ENCODE measurements at places on chromosomes 7 and 10.

DNA sequence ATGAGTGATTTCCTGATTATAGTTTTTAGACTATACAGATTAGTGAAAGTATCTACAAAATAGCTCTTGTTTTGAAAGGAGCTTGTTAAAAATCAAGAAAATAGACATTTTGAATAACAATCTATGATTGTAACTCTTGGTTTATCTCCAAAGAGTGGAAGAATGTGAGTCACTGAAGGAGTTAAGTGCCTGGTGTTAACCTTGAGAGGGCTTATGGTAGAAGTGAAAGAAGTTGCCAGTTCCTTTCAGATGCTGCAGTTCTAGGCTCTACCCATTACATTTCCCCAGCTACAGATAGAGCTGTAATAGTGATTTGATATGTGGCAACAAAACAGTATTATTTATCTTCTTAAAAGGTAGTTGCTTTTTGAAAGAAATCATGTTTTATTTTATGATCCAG, 12.7 kb downstream of the NRBF2 start:
- no peak for DNase-seq

DNA sequence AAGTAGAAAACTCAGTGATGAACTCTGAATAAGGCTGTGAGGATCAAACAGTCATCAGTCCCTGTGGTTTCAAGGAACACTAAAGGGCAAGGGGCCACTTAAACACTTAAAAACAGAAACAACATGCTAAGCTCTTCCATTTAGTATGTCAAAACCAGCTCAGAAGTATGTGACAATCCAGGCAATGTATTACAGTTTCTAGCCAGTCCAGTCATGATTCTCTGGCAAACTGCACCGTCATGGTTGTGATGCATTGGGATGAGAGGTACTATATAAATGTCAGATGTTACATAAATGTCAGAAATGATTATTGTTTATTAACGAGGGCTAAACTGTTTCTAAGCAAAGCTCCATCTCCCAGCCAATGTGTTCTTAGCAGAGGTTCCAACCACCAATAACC, 4.7 kb upstream of the CREB5 start:
- DNase-seq: peak; percentile 24

GRCh38 chr10:29132551-29133111, 156.2 kb upstream of the LYZL1 start:
- no peak for DNase-seq

DNA sequence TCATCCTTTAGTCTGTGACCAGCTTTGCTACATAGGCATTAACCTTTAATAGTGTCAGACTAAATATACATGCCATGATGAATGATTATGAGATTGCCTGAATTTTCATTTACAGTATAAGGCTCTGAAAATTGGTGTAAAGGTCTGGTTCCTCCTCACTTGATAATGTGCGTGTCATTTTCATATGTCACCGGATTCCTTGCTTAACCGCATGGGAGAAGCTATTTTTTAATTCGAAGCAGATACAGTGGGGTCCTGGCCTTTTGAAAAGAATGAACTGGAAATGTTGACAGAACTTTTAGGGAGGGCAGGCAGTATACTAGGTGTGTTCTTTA, 192.4 kb upstream of the SH2B2 start:
- peak; percentile 45 for DNase-seq

GRCh38 chr7:30188811-30189210, 54.0 kb downstream of the MTURN start:
- DNase-seq: no peak

- no peak for DNase-seq
These were observed 437.7 kb downstream of the RPS24 start for GRCh38 chr10:78471326-78471722.

- DNase-seq: no peak
These were observed 262.2 kb upstream of the AOAH start for GRCh38 chr7:36986511-36986933.

GRCh38 chr7:132516042-132516840, 60.0 kb downstream of the PLXNA4 start:
- no peak for DNase-seq

GRCh38 chr7:151884312-151885201, 7.6 kb upstream of the PRKAG2 start:
- no peak for DNase-seq

- no peak for DNase-seq
These were observed 54.1 kb downstream of the ABLIM1 start for GRCh38 chr10:114603948-114604347.

DNA sequence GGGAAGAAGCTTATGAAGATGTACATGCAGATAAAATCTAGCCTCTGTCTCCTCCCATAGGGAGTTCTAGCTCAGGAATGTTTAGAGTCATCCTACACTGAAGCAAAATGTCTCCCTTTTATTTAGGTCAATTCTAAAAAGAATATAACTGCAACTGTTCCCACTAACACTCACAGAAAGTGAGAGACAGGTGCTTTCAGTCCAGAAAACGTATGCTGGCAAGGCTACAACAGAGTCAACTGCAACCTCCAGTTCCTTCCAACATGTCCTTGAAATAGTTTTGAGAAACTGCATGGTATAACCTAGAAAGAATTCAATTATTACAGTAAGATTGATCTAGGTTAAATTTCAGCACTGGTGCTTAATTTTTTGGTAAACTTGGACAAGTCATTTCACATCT, 46.8 kb upstream of the KCND2 start:
- DNase-seq: no peak

DNA sequence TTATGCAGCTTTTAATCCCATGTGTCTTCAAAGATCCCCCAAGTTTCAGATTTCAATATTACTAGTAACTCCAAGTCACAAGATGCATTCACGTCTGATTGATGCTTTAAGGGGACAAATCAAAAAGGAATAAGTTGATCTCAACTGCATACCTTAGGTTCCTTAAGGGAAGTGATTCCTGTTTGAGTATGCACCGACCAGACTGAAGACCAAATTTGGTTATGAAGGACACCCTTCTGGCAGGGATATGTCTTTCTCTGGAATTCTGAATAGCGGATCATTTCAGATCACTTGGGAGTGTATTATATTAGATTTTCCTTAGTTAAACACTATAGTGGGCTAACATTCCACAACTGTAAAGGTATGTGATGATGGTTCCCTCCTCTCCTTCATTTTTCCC, 4.3 kb downstream of the KIF5B start:
- DNase-seq: no peak

- no peak for DNase-seq
These were observed 34.9 kb downstream of the VWA2 start for GRCh38 chr10:114273910-114274309.

- no peak for DNase-seq
These were observed 8.9 kb downstream of the ANXA11 start for GRCh38 chr10:80196270-80196949.

DNA sequence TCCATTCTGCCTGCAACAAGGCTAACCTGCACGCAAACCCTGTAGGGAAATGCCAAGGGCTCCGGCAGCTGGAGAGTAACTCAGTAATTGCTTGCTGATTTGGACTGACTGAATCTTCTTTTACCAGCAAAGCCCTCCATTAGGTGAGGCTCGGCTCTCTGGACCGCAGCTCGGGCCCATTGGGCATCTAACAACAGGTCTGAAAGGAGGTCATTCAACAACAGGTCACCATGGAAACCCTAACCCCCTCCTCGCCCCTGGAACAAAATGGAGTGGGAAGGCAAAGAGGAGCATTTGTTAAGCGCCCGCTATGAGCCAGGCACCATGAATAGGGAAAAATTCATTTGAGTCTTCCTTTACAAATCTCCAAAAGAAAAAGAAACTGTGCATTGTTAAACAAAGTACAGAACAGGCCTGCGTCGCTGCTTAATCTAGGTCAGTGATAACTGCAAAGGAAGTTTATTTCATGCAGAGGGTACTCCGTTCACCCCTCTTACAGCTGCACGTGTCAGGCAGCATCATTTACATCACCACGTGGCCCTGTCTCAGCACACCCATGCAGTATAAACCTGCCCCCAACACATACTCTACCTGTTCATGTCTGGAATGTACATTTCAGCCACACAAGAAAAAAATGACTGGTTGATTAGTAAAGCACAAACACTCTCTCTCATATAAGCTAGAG, 248.8 kb upstream of the NEBL start:
- no peak for DNase-seq

DNA sequence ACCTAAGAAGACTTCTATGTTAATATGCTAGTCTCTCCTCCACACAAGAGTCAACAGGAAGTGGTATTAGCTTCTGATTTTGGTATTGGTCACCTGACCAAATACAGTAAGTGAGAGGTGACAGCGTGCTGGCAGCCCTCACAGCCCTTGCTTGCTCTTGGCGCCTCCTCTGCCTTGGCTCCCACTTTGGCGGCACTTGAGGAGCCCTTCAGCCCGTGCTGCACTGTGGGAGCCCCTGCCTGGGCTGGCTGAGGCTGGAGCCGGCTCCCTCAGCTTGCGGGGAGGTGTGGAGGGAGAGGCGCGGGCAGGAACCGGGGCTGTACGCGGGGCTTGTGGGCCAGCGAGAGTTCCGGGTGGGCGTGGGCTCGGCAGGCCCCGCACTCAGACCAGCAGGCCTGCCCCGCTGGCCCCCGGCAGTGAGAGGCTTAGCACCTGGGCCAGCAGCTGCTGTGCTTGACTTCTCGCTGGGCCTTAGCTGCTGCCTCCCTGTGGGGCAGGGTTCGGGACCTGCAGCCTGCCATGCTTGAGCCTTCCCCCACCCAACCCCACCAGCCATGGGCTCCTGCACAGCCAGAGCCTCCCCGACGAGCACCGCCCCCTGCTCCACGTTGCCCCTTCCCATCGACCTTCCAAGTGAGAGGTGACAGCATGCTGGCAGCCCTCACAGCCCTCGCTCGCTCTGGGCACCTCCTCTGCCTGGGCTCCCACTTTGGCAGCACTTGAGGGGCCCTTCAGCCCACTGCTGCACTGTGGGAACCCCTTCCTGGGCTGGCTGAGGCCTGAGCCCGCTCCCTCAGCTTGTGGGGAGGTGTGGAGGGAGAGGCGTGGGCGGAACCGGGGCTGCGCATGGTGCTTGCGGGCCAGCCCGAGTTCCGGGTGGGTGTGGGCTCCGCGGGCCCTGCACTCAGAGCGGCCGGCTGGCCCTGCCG, 4.2 kb upstream of the ACSL5 start:
- no peak for DNase-seq

- DNase-seq: no peak
These were observed 53.0 kb upstream of the GTF2I start for GRCh38 chr7:74604326-74605020.

DNA sequence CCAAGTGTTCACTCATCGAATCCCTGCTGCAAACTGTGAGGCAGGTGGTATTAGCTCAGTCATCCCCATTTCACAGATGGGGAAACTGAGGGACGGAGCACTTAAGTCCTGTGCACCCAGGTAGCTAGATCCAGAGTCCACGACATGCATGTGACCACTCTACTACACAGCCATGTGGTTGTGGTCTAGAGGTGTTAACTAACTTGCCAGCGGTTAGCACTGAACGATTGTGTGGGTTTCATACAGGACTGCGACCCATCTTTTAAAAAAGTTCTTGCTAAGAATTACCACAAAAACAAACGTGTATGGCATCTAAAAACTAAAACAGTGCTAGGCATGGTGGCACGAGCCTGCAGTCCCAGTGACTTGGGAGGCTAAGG, 16.1 kb upstream of the ABCC2 start:
- DNase-seq: no peak

- no peak for DNase-seq
These were observed 2.1 kb downstream of the ANKRD16 start for GRCh38 chr10:5887641-5888040.

DNA sequence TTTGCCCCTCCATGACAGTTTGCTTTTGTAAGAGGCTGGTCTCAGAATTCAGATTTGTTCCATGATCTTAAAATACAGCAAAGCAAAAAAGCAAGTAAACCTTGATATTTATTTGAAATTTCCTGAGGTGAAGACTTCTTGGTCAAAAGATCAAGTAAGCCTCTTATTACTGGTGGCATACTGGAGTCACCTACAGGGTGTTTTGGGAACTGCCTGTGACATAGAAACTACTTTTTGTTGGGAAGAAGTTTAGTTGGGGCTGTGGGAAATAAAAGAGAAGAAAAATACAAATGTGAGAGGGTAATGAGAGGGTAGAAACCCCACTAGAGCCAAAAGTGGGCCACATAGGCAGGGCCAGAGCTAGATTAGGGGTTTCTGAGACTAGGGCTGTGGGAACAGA, 217.9 kb downstream of the OTUD1 start:
- no peak for DNase-seq

DNA sequence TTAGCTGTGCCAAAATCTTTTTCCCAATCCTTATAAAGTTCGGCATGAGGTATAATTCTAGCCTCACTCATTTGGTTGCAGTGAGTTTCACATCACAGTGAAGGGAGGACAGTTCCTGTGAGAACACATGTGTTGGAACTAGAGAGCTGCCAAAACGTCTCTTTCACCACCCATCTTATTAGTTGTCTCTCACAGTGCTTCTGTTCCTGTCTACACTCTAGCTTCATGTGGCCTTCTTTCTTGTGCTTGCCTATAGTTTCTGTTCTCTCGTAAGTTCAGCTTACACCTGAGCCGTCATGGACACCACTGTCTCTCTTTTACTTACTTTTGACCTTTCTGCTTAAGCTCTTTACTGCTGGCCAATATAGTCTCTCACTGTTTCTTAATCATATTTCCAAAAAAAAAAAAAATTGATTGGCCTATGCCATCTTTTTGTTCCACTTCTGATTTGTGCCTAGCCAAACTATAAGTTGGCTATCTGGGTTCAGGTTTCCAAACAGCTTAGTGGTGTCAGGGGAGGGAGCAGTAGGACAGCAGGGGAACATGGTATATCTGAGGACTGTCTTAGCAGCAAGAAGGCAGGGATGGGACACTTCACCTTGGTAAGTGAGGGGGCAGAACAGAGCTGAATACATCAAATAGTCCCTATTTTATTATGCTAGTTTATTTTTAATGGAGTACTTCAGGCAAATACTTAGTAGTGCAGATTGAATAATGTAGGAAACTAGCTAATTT, 38.0 kb downstream of the ZNRF2 start:
- no peak for DNase-seq

GRCh38 chr7:69019437-69019836, 578.8 kb upstream of the AUTS2 start:
- no peak for DNase-seq

GRCh38 chr10:15652757-15653156, 67.0 kb downstream of the ITGA8 start:
- no peak for DNase-seq

DNA sequence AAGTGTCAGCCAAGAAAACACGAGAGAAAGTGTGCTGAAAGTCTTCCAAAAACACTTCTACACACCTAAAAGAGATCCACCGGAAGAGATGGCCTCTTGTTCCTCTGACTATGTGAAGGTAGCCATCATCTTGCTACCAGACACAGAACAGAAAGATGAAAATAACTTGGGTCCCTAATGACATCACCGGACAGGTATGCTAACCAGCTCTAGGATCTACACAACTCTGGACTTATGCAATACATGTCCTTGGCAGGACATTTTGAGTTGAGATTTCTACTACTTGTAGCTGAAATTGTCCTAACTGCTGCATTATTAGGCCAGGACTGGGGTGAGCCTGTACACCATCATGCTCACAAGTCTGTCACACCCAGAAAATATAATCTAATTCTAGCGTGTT, 358.7 kb downstream of the ELMO1 start:
- no peak for DNase-seq

- no peak for DNase-seq
These were observed 95.2 kb downstream of the PLCE1 start for GRCh38 chr10:94088926-94089381.

GRCh38 chr10:30701451-30702173, 72.1 kb upstream of the LYZL2 start:
- DNase-seq: no peak
